Activated CD8-positive, alpha-beta memory T cell treated with anti-CD3 and anti-CD28 coated beads for 24 hours (primary cell): ENCODE measurements at places on chromosomes 7 and 10.

- DNase-seq, result no peak
These were observed 90.9 kb upstream of the PIP4K2A start for GRCh38 chr10:22805304-22805703.

DNA sequence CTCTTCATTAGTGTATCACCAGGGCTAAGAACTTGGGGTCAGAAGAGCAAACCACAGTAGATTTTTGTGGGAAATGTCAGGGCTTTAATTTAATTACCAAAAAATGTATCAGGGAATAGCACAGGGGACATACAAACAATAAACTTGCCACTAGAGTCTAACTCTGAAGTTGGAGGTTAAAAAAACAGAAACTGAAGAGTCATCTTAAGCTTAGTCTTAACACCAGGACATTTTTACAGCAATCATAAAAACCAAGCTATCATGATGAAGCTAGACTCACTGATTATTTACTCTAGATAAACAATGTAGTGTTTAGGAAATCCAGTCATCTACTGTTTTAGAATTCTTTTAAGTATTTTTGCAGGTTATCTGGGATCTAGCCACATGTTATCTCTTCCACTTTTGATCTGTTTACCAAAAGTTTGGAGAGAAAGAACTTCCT, 48.4 kb upstream of the GLI3 start:
- DNase-seq, result no peak

DNA sequence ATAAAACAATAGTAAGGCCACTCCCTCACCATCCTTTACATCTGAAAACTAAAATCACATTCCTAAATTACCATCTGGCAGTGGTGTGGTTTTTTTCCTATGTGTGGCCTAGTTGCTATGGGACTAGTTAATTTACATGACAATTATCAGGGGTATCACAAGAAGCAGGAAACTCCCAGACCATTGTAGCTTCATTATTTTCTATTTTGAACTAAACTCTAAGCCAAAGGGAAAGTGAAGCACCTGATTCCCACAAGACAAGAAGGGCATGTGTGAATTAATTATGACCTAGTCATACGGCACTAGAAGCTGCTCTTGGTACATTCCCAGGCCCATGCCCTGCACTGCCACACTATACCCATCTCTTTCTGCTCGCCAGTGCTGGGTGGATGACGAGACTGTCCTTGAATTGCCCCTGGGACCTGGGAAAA, 103.4 kb downstream of the ATXN7L1 start:
- DNase-seq, result no peak

DNA sequence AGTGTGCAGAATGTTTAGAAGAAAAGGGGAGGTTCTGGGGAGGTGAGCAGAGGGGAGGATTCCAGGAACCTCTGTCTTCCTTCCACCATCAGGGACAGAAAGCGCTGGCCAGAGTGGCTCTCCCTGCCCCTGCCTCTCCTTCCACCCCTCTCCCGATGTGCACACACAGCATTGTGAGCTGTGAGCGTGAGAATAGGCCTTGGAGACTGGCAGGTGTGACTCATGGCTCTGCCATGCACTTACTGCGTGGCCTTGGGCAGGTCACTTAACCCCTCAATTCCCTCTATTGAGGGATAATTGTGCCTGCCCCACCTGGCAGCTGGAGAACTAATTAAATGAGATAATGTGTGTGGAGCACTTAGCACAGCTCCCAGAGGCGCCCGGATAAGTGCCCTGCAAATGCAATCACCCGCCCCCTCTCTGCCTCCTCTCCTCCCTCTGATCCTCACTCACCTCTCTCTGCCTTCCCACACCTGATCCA, 115.4 kb downstream of the ZMIZ1 start:
- DNase-seq, result no peak

DNA sequence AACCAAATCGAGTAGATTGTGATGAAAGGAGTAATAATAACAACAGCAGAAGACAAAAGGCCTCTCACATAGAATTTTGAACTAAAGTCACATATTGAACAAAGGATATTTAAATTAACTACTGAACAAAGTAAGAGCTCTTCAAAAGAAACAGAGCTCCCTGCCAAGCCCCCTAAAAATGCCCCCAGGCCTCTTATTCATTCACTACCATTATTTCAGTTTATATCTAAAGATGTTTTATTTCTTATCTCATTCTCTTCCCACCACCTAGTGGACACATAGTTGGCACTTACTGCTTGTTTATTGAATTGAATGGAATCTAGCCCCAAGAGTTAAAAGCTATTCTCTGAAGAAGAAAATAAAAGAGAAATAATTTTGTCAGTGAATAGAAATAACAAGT, 37.4 kb downstream of the VCL start:
- DNase-seq, result no peak

- DNase-seq, result no peak
These were observed 288.8 kb downstream of the CAMK1D start for GRCh38 chr10:12638103-12638502.
